ENCODE measurements at places on chromosomes 2 and 18.

DNA sequence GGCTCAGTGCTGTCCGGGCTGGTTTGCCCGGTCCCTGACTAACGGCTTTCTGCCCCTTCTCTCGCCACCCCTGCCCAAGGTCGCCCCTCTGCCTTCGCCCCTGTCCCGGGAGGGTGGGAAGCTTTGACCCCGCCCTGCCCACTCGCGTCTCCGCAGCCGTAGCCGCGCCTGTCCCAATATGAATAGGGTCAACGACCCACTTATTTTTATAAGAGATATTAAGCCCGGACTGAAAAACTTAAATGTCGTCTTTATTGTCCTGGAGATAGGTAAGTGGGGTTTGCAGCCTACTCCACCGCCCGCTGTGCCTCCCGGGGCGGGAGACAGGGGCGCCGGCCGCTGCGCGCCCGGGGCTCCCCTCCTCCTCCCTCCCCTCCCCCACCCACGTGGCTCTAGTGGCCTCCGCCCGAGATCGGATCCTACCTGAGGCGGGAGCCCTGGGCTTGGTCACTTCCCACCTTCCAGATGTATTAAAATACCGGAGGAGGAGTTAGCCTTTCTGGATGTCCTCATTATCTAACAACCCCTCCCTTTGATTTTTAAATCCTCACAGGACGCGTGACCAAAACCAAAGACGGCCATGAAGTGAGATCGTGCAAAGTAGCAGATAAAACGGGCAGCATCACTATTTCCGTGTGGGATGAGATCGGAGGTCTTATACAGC lies 633 bp downstream of the NABP1 start:
- no peak for DNase-seq

- DNase-seq, result no peak
Observed at GRCh38 chr18:36729197-36729596, 99.6 kb downstream of the TPGS2 start.

DNA sequence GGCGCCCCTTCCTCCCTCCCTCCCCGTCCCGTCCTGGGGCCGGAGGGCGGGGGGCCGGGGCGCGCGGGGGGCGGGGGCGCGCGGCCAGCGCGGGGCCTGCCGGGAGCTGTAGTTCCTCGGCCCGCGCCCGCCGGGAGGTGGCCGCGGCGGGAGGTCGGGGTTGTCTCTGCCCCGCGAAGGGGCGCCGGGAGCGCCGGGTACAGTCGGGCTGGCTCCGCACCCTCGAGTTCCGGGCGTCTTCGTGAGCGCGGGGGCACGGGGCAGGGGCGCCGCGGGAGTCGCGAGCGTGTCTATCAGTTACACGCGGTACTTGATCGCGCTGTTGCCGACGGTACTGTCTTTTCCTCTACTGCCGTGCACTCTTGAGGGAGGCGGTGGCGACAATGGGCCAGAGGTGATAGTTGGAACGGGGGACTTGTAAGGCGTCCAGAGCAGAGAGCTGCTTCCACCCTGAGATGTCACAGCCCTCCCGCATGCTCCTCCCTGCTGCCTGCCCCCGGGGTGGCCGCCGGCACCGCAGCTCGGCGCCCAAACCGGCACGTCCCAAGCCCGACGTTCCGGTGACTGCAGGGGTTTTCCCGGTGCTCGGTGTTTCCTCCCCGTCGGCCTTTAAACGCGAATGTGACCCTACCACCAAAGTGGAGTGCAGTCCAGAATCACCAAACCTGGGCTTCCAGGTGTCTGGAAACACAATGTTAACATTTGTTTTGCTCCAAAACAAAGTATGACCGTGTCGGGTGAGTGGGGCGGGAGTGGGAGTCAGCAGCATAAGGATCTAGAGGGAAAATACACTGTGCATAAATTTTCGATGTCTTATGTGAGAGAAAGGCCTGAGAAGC lies at the start of gene PRKD3:
PRKD3 (minus strand) TSS at position 48 of the 839 bp plus-strand sequence. CDS start 8,309 bp downstream, outside the sequence.
- DNase-seq, result peak; percentile 40

DNA sequence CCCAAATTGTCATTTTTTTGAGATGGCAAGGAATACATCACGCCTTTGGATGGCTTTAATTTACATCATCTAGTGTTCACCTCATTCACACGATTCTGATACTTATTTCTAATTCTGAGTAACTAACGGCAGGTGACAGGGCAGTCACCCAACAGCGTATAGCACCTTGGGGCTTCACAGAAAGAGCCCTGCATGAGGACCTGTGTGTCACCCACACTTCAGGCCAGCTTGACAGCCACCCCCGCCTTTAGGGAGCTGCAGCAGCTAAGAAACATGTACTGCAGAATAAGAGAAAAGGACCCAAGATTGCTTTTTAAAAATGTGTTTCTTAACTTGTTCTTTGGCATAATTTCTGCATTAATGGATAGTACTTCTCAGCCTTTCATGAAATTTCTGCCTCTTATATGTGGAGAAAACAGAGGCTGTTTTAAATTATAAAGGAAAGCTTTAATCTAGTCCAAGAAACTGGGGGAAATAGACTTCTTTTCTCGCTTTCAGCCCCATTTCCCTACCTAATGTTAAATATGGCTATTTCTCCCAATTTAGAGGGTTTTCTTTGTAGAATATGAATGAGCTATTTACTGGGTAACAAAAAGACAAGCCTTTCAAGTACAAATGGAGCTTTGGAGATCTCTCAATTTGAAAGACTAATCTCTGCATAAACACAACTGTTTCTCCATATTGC lies 245.1 kb downstream of the LDLRAD4 start:
- DNase-seq, result no peak

DNA sequence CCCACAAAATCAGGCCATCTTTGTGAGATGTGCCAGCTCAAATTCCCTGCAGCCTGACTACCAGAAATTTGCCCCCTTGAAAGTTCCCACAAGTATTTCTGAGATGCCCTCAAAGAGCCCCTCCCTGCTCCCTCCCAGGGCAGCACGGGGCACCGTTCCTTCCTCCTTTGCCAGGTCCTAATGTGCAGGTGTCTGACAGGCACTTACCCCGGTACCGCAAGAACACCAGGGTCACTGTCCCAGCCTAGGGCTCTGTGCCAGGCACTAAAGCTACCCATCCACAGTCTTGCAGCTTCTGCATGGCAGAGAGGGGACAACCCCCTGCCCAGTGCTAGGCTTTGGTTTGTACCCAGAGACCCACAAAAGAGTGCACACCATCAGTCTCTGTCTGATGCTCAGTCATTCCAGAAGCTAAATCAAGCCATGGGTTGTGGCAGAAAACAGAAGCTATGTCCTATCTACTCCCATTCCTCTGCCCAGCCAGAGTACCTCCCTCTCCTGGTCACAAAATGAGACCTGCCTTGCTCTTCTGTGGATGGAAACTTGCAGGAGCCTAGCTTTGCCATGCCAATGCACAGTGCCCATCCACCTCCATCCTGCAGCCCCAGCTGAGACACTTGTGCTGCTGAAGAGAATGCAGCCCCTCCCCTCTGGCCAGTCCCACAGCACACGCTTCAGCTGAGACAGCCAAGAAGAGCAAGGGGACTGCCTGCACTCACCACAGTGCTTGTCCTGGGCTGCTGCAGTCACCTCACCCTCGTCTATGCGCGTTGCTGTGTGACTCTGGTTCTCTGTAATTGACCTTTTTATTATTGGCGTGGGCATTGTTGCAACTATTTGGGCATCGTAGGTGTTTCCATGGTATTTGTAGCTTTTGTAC lies 48.7 kb downstream of the INPP5D start:
- no peak for DNase-seq

DNA sequence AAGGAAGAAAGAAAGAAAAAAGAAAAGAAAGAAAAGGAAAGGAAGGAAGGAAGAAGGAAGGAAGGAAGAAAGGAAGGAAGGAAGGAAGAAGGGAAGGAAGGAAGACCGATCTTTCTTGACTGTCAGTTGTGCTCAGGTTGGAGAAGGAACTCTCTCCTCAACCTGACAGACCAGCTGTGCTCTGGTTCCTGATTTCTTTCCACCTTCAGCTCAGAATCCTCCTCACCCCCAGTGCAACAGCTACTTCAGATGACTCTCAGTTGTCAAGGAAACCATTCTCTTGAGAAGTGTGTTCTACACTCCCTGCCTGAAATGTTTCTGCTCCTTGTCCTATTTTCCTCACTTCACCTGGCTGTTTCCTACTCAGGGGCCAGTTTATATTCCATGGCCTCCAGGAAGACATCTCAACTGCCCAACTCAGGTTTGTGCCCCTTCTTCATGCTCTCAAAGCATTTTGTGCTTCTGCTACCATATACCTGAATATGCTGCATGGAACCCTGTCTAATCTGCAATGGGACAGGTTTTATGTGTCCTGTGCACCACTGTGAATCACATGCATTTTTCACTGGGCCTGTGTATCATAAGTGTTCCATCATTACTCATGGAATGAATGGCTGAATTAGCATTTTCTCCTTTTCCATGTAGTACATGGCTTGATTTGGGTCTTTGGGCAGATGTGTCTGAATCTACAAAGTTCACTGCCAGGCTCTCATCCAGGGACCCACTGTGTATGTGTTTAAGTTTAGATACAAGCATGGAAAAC lies 32.8 kb upstream of the DOCK10 start:
- DNase-seq, result no peak

DNA sequence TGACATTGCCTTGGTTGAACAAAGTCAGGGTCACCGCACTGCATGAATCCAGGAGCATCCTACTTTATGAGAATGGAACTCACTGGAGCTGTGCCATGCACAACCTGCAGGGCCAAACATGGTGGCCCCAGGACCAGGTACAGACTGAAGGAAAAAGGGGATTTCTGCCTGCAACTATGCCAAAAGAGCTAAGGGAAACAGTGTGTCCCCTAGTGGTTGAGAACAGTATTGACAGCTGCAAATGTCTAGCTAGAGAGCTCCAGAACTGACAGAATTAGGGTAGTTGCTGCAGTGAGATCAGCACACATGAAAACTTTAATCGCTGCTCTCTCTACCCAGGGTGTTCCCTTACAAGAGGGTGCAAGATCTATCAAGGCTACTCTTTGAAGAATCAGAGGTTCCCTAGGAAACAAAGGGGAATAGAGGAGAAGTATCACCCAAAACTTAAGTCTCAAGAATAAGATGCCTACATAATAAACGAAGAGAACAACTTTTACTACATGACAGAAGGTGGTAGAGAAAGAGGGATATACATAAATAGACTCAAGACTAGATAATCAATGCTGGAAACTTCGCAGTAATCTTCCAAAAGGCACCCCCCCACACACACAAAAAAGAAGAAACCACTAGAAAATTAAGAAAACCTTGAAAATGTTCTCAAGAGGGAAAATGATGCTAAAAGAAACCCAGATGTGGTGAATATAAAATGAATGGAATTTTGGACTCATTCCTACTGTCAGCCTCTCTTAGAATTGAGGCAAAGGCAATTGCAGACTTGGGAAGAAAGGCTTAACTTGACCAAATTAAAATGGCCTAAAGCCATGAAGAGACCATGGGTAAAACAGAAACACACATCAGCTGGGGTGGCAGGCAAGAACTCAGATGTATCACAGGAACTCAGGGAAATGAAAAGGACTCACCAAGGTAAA lies 43.6 kb upstream of the IHH start:
- DNase-seq, result peak; percentile 3

DNA sequence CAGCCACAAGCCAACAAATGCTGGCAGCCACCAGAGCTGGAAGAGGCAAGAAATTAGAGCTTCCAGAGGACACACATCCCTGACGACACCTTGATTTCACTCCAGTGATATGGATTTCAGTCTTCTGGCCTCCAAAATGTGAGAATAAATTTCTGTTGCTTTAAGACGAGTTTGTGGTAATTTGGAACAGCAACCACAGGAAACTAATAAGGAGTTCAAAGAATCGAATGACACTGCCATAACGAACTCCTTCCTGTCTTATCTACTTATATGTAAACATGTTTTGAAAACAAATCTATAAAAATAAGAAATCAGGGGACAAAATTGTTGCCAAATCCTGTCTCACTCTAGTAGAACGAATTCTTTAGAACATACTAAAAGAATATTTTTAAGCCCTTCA lies 75.8 kb downstream of the GRB14 start:
- no peak for DNase-seq

GRCh38 chr2:227853765-227854271 lies 17.6 kb upstream of the DAW1 start:
- no peak for DNase-seq

GRCh38 chr2:33344230-33344629 lies 132.2 kb upstream of the RASGRP3 start:
- no peak for DNase-seq

DNA sequence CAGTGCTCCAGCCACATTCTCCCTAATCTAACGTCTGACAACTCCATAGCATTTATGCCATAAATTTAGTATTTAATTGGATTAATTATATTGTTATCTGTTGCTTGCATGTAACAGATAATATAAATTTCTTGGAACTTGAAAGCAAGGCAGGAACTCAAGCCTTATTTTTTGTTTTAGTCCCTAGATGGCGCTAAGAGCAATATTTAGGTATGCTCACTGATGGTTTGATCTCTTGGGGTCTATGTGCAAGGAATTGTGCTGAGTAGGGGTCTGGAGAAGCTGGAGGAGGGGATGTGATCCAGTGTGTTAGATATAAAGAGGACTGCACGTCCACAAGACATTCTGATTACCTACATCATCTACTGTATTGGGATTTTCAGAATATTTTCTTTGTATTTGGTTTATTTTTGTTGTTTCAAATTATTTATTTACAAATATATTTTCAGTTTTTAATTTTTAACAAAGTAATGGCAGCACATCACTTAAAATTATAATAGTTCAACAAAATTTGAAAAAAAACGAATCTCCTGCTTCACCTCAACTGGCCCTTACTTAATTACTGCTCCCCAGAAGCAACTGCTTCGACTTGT lies 32.8 kb downstream of the KATNAL2 start:
- DNase-seq, result no peak

DNA sequence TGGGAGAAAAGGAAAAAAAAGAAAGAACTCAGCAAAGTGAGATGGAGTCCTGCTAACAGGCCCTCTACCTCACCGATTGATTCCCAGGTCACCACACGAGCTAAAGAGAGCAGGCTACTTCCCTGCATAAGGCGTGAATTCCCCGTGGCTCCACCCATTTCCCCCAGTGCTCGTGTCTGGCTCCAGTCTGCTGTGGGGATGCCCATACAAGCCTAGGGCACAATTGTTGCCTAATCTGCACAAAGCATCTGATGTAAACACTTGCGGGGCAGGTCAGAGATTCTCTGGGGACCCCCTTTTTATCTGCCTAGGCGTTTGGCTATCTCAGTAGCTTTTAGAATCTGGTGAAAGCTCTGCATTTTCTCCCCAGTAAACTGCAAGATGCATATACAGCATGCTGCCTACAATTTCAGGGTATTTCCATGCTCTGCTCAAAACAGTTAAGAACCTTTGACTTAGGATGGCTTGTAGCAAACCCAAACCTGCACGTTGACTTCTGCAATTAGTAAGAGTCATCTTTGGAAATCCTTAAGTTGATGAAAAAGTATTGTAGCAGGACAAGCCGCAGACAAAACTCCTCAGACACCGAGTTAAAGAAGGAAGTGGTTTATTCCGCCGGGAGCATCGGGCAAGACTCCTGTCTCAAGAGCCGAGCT lies 34.8 kb downstream of the MYO3B start:
- no peak for DNase-seq

GRCh38 chr2:105714141-105714540 lies 30.6 kb upstream of the NCK2 start:
- DNase-seq, result no peak

GRCh38 chr2:238938003-238938400 lies 90.1 kb downstream of the TWIST2 start:
- no peak for DNase-seq
